ENCODE measurements at places on chromosomes 3 and 15.

DNA sequence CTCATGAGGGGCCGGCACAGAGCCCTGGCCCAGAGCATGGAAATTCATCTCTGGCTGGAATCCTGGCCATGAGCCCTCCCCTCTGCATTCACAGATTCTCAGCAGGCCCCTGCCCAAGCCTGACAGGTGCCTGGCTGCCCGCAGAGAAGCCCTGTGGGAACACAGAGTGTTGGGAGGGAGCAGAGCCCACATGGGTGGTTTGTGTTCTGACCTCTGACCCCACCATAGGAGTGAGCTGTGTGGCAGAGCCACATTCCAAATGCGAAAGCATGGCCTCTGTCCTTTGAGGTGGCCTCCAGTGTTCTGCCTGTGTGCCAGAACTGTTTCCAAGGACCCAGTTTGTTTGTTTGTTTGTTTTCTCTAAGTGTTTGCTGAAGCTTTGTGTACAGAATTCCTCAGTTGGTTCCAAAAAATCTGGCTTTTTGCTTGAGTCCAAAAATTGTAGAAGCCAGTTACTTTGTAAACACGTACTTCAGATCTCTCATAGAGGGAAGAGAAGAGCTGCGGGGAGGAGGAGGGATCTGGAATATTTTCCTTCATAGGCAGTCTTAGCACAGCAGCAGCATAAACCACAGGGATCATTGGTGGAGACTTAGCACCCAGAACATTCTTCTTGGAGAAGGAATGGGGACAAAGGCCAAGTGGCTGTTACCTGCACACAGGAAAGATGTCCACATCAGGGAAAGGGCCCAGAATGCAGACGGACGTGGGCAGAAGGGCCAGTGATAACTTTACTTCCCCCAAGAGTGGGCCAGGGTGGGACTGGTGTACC lies 36.0 kb downstream of the GRAMD2A start:
- DNase-seq, result no peak

DNA sequence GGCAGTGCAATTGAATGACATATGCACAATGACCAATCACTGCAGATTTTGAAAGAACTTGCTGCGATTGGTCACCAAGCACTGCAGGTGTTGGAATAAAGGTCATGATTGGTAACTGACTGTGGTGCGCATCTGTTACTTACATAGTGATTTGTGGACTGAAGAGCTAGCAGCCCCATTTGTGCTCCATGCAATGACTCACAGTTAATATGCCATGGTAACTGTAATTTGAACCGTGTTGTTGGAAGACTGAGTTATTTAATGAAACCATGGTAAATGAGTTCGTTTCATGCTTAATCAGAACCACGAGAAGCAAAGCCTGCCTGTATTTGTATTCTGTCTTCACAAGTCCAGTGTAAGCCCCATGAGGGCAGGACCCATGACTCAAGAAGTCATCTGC lies 220.5 kb downstream of the TJP1 start:
- no peak for DNase-seq

GRCh38 chr3:28252001-28252431 lies 10.6 kb downstream of the CMC1 start:
- DNase-seq, result no peak

DNA sequence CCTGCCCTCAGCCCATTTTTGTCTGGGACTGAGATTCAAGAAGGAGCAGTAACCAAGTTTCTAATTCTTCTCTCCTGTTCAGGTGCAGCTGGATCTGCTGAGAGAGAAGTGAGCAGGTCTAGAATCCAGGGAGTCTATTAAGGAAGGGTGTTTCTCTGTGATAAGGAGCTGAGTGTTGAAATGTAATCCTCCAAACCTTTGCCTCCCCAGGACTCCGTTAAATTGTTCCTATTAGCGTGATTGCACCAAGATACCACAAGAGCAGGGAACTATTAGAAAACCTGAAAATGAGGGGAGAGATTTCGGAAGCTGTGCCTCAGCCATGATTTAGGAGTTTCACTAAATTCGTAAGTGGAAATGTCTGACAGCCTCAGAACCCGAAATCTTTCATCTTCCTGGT lies 192.6 kb downstream of the EBLN2 start:
- no peak for DNase-seq

DNA sequence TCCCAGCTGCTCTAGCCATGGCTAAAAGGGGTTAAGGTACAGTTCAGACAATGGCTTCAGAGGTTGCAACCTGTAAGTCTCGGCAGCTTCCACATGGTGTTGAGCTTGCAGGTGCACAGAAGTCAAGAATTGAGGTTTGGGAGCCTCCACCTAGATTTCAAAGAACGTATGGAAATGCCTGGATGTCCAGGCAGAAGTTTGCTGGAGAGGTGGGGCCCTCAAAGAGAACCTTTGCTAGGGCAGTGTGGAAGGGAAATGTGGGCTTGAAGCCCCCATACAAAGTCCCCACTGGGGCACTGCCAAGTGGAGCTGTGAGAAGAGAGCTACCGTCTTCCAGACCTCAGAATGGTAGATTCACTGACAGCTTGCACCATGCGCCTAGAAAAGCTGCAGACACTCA lies 73.7 kb downstream of the STT3B start:
- DNase-seq, result no peak

GRCh38 chr3:194688200-194688740 lies 2.6 kb downstream of the FAM43A start:
- DNase-seq, result peak; percentile 36

GRCh38 chr3:63959146-63959545 lies 47.0 kb upstream of the SCAANT1 start:
- DNase-seq, result no peak

DNA sequence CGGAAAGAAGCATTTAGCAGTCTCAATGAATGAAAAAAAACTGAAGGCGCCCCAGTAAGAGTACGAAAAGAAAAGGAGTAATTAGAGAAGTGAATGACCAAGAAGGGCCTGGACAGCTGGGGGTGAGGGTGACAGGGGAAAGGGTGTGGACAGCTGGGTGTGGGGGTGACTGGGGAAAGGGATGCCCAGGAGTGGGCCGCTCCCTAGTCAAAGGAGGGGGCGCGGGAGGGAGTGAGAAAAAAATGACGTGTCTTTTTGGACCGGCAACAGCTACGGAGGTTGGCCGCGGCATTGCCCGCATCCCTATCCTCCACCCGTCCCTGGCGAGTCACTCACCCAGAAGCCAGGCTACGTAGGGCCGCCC lies 274 bp upstream of the ZCWPW2 start:
- DNase-seq, result no peak

- DNase-seq, result no peak
Measured at GRCh38 chr15:28954466-28955159, 68.8 kb downstream of the APBA2 start.

DNA sequence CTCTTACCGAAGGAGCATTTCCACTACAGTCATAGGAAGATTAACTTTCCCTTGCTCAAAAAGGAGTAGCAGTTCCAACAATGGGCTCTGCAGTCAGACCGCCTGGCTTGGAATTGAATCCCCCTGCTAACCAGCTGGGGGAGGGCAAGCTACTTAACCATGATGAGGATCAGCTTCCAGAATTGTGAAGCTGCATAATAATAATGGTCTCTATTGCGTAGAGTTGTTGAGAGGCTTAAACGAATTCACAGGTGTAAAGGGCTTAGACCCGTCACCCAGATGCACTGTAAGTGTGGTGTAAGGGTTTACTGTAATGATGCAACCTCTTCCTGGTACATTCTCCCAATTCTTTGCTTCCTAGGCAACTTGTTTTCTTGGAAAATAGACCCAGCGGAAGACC lies 185.2 kb upstream of the RGMA start:
- no peak for DNase-seq

GRCh38 chr15:69161878-69162213 lies 1.4 kb downstream of the GLCE start:
- no peak for DNase-seq

- no peak for DNase-seq
Measured at GRCh38 chr3:169539856-169540255, 123.7 kb downstream of the MECOM start.

DNA sequence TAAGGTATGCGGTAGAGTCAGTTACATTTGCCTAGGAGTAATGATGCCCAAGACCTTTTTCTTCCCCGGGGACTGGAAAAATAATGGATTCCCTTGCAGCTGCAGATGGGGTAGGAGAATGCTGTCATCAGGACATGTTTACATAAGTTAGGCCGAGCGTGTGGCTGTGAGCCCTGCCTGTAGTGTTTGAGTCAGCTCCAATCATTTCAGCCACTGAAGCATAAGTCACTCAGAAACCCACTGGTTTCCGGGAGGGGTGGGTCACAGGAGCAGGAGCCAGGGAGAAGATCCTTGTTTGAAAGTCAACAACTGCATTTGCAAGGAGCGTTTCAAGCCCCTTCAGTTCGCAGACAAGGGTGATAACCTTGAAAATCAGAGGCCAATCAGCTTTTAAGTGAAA lies 562.3 kb downstream of the MCTP2 start:
- DNase-seq, result no peak

GRCh38 chr3:194058189-194058571 lies 77.8 kb upstream of the HES1 start:
- DNase-seq, result peak; percentile 40

- no peak for DNase-seq
Measured at GRCh38 chr3:155382396-155383042, 89.0 kb upstream of the STRIT1 start.

DNA sequence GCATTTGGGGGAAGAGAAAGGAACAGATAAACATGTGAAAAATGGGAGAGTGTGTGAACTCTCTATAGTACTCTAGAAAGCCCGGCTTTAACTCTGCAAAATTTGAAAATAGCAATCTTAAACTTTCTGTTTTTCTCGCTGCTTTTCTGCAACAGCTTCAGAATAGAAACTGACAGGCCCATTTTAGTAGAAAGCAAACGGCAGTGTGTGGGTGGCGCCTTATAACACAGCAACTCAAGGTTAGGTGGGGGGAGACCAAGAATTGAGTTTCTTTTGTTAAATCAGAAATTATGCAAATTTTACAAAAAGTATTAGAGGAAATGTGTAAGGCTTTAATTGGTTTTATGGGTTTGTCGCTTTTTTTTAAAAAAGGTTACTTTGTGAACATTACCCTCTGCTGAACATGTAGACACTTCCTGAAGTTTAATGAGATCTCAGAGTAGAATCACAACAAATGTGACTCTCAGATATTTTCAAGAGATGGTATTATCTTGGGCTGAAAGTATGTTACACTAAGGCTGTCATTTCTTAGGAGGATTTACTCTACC lies 107.0 kb downstream of the PTPRG start:
- DNase-seq, result no peak

- no peak for DNase-seq
Measured at GRCh38 chr3:65398953-65399352, 639.8 kb downstream of the MAGI1 start.

- DNase-seq, result no peak
Measured at GRCh38 chr15:56758770-56759449, 25.6 kb upstream of the ZNF280D start.

DNA sequence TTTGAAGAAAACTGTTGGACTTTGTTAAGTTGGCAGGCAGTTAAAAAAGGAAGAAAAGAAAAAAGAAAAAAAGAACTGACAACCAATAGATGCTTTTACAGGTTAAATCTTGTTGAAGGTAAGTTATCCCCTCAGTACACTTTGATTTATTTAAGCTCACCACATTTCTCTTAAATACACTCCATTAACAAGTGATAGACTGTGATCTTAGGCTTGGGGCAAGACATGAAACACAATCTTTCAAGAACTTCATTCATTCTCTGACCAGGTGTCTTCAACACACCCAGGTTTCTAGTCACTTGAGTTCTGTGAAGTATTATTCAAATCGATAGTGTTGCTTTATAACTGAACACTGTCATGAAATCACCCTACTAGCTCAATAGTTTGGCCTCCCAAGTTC lies 751.9 kb downstream of the ROBO1 start:
- no peak for DNase-seq

DNA sequence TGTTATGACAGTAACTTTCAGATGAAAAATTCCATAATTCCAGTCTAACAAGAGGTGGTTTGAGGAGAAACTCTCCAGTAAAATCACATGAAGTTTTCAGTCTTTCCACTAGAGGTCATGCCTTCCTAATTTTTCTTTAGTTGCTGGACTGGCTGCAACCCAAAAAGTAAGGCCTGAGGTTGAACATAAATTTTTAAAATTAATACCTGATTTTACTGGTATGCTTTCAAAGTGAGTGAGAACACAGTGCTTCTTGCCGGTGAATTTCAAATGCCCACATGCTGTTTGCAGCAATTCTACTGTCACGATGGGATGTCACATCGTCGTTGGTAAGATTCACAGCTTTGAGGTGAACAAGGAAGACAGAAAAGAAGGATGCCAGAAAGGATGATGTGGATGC lies 89.0 kb upstream of the FGF12 start:
- no peak for DNase-seq

DNA sequence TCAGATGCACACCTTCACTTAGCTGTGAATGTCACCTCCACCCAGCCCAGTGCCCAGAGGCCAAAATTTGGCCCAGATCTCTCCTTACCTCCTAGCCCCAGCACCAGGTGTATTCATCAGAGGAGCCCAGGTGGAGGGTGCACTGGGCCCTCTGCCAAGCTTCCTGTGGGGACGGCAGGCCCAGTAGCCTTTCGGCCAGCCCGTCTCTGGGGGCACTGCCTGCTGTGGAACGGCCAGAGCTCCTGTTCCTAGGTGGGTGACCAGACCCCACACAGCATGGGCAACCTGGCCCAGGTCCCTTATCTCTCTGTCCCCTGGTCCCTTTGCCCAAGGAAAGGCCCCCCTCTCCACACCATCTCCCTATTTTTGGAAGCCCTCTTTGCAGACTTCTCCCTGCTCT lies 67.8 kb downstream of the AAGAB start:
- DNase-seq, result no peak

DNA sequence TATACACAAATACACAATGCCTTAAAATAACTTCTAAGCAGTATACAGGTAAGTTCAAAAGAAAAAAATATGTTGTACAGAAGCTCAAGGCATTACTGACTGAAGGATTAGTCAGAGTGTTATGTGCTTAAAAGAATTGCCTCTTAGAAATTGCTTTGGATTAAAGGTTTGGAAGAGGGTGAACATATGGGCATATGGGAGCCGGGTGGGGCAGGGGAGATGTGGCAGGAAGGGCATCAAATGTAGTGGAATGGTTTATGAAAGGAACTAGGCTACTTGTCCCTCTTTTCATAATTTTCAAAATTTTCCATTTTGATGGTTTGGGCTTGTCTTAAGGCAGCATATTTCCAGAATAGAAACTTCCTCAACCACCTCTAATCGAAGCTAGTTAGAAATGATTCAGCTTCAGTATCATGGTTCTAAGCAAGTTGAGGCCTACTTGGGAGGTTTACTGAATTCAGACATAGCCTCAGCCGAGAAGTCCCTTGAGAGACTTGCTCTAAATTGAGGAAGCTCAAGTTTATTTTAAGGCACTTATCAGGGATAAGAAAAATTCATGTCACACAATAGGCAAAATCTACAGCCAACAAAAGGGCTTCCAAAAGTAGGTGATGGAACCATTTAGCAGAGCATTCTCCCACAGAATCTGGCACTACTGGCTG lies 10.1 kb upstream of the GOLGB1 start:
- DNase-seq, result no peak

- no peak for DNase-seq
Measured at GRCh38 chr3:171790898-171791691, 19.2 kb downstream of the PLD1 start.

DNA sequence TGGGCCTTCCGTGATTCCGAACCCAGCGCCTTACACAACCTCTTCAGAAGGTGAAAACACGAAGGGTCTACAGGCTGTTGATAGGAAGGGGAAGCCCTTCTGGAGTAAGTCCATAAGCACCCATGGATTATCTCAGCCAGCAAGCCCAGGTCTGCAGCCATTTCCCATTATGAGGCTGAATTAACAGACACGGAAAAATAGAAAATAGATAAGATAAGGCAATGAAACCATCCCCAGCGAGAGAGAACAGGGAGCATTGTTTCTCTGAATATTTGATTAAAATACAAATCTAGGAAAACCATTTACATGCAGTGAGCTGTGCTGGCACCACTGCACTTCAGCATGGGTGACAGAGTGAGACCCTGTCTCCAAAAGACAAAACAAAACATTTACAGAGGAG lies 16.2 kb upstream of the CERS3 start:
- no peak for DNase-seq

Measured in CD4-positive, alpha-beta T cell treated with Interleukin-6 for 4 hours (primary cell).